NCI-H524 treated with DMSO at 0.1 percent for 48 hours (cell line): ENCODE measurements at places on chromosomes 2 and 18.

DNA sequence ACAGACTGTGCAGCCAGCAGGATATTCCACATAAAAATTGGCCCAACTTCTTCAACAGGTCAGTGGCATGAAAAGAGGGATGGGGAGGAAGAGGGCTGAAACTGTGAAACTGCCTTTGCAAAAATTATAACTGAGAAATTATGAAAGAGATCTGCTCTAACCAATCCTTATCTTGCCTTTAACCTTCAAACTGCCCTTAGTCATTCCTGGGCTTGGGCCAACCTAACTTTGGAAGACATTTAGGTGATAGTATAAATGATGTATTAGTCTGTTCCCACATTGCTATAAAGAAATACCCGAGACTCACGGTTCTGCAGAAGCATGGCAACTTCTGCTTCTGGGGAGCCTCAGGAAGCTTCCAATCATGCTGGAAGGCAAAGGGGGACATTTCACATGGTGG is 74.5 kb downstream of the RPL31 start:
- DNase-seq: no peak

DNA sequence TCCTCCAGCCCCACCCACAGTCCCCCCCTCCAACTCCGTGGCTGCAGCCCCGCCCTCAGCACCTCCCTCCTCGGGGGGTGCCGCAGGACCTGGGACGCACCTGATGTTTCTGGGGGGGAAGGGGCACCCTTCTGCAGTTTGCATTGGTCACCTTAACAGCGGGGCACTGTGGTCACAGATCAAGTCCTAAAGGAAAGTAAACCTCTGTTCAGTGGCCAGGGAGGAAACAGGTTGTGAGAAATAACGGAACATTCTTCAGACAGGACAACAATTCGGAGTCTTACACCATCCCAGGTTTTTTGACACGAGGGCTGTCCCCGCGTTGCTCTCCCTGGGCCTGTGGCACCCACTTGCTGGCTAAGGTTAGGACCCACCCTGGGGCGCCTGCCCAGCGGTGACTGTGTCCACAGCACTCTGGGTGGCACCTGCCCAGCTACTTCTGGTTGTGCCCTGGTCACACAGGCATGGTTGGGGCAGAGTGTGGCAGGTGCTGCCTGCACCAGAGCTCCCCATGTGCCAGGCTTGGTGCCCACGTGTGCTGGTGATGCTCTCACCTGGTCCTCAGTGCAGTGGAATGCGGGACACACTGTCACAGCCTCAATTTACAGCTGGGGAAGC is 93.5 kb upstream of the OTOS start:
- DNase-seq: no peak

- no peak for DNase-seq
Observed at GRCh38 chr2:223959688-223960087, 2.4 kb downstream of the MRPL44 start.

GRCh38 chr18:75409806-75410205 is 17.7 kb downstream of the SMIM21 start:
- DNase-seq: no peak

DNA sequence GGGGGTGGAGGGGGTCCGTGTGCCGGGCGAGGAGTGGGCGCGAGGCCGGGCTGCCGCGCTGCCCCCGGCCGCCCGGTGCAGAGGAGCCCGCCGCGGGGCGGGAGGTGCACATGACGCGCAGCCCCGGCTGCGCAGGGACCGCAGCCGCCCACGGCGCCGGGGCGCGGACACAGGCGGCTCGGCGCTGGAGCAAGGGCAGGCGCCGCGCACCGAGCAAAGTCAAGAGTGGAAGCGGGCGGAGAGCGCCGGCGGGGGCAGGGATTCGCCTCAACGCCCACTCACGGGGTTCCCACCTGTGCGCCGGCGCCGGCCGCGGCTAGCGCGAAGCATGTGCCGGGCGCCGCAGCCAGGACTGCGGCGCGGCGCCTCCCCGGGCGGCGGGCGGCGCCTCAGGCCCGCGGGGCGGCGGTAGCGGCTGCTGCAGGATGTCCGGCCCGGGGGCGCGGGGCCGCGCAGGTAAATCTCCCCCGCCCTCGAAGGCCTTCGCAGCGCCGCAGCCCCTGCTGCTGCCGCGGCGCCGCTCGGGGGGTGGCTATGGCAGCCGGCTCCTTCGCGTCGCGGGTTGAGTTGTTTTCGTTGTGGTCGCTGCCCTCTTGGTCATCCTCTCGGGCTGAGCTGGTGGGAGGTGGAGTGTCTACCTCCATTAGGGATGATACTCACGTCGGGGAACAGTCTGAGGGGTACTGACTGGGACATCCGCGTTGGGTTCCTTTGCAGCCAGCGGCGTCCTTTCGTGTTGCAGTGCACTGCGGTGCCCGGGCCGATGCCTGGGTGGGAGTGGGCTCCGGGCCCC is 216.3 kb upstream of the DTNA start:
- no peak for DNase-seq
